ENCODE measurements at places on chromosomes 6 and 20.
A peak's percentile ranks its signal among the peaks of the same experiment; 100 is the strongest.

DNA sequence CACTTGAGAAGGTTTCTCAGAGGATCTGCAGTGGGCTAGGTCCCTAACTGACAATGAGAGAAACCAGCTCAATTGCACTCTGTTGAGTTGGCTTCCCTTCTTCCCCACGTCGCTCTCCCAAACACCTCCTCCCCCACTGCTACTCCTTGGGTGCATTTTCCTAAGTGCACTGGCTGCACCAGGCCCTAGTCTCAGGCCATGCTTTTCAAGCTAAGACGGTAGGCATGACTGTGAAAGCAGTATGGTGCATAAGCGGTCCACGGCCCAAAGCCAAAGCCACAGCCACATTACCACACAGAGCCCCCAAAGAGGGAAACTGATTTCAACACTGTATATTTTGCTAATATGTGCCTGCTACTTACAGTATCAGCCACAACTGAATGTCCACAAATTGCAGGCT, 62.1 kb upstream of the RBM24 start:
- DNase-seq, result no peak

- DNase-seq, result no peak
Observed at GRCh38 chr20:7703996-7704395, 236.3 kb downstream of the HAO1 start.

- DNase-seq, result no peak
Observed at GRCh38 chr6:35801148-35801547, 4.0 kb upstream of the LHFPL5 start.

- no peak for DNase-seq
Observed at GRCh38 chr6:125791820-125792165, 1.0 kb downstream of the NCOA7 start.

GRCh38 chr6:16477367-16478149, 239.2 kb downstream of the GMPR start:
- no peak for DNase-seq

- DNase-seq, result peak; percentile 71
Observed at GRCh38 chr6:26240157-26241032, 124.6 kb upstream of the BTN3A2 start.

GRCh38 chr20:35681960-35682359, 17.2 kb downstream of the NFS1 start:
- DNase-seq, result no peak

DNA sequence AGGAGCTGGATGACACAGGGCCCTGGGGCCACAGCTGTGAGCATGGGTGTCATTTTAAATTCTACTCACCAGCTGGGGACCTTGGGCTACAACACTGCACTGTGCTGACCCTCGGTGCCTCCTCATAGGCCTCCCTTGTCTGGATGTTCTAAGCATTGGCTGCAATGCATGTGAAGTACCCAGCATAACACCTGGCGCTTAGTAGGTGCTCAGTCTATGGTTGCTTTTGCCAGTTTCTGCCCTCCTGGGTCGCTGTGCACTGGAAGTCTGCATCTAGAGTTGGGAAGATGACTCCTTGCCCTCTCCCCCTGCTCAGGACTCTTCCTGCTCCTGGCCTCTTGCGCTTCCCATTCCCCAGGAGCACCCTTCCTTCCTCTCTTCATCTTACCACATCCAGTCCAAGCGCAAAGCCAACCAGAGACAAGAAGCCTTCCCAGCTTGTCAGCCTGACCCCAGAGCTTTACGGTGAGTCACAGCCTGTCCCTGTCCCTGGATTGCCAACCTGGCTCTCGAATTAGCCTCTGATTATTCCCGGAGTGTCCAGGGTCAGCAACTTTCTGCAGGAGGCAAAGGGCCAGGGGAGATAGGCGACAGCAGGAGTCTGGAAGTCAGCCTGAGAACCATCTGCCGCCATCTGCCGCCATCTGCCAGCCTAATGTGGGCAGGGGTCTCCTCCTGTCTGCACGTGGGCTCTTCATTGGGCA, 8.8 kb downstream of the SLC13A3 start:
- no peak for DNase-seq

DNA sequence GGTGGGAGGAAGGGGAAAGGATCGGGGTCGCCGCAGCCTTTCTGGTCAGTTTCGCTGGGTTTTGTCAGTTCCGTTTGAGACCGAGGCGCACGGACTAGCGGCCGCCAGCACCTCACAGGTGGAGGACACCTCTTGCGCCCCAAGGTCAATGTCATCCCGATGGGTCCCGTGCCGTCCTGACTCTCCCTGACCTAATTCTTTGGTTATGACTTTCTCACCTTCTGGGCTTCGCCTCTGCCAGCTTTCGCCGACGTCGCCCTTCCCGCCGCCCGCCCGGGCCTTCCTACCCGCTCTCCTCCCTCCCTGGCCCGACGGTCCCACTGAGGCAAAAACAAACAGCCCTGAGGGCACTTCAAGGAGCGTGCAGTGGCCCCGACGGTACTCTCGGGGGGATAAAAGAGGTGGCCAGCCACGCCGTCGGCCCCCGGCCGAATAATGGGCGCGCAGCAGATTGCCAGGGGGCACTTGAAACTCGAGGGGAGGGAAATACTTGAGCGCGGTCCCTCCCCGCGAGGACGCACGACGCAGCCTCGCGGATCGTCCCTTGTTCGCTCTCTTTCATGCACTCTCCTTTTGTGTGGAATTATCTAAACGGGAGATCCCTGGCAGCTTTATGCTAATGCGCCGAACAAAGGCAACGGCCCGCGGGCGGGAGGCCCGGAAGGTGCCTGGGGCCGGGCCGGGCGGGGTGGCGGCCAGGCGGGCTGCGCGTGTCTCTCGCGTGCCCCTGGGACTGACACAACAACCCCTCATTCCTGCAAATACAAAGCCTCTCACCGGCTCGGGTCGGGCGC, 3.9 kb upstream of the INSM1 start:
- DNase-seq, result no peak

DNA sequence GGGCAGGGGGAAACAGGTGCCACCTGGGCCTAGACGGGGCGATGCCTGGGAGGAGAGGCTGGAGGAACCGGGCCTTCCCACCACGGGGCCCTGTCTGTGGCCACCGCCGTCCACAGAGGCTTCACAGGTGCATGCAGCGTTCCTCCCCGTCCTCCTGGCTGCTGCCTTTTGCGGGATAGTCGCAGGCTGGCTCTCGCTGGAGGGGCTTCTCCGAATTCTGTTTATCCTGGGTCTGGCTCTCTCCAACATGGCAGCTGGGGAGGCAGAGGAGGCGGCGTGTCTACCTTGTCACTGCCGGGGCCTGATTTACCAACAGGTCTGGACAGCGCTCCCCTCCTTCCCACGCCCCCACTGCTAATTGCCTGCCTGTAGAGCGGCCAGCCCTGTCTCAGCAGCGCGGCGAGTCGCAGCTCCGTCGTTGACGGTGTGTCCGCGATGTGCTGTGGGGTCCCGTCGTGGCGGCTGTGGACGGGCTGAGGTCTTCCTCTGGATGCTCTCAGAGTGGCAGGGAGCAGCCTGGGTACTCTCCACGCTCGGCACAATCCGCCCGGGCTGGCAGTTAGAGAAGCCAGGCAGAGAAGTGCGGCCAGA, 262.9 kb downstream of the TAF4 start:
- no peak for DNase-seq

DNA sequence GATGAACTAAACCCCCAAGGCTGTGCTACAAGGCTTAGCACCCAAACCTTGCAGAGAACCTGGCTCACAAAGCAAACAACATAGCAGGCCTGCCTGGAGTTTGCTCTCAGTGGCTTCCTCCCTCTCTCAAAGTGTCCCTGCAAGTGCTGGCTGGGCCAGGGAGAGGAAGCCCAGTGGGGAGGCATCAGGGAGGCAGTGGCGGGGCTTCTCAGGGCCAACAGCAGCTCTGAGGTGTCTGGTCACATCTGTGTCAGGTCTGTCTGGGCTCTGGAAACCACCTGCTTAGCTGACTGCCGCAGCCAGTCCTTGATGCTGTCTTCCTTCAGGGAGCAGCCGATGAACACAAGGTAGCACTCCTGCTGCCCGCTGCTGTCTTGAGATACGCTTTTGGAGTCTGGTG, 16.7 kb upstream of the SLC4A11 start:
- DNase-seq, result no peak

DNA sequence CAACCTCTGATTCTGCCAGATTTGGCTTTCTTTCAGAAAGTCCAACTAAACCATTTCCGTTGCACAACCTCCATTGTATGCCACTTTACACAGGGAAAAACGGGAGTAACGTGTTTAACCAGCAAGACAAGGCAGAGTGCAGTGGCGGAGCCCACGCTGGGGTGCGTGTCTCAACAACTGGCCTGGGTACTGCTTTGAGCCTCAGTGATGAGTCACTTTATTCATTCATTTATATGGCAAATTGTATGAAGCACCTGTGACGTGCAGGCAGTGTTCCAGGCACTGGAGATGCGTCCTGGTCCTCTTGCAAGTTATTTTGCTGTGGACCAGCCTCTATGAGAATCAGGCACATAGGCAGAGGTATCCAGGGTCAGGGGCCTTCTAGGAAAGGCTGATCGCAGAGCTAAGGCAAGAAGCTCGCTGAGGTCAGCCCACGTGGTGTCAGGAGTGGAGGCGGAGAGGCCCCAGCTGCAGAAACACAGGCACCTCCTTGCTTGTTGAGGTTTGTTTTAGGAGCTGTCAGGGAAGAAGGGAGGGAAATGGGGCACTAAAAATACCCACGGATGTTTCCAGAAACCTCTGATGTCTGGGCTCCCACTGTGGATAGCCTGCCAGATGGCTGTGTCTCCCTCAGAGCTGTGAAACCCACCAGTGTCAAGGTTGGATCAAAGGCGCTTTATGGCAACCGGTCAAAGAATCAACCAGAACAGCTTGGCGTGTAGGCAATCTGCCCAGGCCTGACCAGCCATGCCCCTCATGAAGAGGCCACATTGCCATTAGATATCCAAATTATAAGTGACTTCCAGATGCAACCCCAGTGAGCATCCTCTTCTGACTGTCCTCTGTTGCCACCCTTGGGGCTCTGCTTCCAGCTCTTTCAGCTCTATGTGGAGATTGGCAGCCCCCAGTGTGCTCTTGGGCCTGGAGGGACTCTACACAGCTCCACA, 157.2 kb downstream of the CD83 start:
- no peak for DNase-seq

- no peak for DNase-seq
Observed at GRCh38 chr20:39445095-39445494, 483.0 kb downstream of the DHX35 start.

DNA sequence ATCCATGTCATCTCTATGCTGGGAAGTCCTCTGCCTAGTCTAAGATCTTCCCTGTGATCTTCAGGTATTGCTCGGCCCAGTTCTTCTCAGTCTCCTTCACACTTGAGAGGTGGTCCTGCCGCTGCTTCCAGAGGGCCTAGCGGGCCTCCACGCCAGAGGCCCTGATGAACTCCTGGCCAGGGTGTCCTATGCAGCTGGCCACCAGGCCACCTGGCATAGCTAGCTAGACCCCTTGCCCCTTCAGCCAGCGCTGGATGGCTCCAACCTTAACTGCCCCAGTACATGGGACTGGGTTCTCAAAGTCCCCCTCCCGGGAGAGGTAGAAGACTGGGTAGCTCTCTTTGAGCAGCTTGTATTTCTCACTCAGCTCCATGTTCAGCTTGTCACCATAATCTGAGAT, 81.1 kb downstream of the ZFP64 start:
- DNase-seq, result no peak

GRCh38 chr20:37564388-37565133, 36.9 kb upstream of the BLCAP start:
- no peak for DNase-seq

DNA sequence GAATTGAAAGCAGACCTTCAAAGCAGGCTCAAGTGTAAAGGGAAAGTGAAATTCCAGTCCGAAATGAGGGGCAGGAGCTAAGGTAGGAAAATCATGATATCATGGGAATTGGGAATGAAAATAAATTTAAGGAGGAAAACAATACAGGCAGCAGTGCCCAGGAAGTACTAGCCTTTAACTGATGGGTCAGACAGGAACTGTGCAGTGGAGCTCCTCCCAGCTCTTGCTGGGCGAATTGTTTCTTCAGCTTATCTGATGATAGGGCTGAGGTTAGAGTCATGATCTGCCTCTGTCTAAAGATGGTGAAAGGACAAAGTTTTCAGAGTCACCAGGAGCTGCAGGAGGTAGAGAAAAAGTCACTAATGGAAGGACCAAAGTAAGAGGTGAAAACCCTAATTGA, 457.9 kb upstream of the PTCHD4 start:
- DNase-seq, result no peak

DNA sequence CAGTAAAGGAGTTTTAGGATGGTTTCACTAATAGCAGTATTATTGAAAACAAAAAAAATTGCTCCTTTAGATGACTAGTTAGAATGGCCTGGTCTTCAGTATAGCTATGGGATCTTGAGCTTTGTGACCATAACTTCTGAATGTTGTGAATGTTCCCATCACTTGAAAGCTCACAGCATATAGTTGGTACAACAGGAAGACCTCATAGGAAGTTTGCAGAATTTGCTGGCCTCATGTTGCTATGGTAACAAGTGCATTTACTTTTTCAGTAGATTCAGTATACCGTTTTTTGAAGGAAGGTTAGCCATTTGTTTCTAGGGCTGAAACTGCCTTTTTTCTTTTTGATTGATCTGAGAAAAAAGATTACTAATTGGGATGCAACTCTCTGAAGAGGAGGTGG, 8.3 kb downstream of the PHF3 start:
- no peak for DNase-seq

- no peak for DNase-seq
Observed at GRCh38 chr6:130624046-130624445, 203.2 kb upstream of the SMLR1 start.

DNA sequence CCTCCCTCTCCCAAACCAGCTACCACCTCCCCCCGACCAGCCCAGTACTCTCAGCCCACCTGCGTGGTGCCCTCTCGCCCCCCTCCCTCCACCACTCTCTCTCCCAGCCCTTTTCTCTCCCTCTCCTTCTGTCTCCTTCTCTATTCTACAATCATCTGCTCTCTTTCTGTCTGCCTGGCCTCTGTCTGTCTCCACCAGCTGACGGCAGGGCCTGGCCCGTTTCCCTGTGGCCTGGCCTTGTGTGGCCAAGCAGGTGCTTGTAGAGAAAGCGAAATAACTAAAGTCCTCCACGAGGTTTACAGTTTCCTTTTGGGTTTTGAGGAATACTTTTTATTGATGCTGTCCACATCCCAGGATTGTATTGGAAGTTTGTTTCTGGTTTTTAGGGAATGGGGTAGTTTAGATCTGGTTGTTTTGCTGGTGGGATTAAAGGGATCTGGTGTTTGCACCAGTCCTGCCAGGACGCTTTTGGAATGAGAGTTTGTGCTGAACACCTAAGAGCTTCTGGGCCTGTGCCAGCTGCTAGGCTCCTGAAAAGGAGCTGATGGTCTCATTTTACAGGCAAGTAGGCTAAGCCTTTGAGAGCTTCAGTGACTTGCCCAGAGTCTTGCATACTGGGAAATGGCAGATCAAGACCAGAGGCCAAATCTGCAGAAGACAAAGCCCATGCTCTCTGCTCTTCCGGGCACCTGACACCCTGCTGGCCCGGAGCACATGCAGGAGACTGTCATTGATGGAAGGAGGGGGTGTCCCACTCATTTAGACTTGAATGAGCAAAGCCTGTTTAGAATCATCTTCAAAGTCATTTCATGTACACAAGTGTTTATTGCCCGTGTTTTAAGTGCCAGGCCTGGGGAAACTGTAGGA, 161.7 kb downstream of the SYCP2 start:
- no peak for DNase-seq

GRCh38 chr6:113416170-113416569, 441.0 kb upstream of the MARCKS start:
- peak; percentile 40 for DNase-seq

DNA sequence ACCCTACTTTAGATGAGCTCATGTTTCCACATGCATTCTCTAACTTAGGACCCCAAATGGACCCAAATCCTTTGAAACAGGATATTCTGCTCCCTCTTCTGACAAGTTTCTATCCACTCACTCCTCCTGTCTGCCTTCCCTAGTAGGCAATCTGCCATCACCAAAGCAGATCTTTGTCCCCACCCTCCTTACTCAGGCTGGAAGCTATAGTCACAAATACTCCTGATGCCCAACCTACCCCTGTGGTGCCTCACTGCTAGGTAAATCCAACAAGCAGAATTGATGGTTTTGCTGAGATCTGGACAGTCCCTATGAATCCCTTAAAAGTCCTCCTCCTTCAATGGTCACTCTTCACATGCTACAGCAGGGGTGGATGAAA, 21.7 kb downstream of the ELOVL5 start:
- DNase-seq, result no peak
